Esophagus squamous epithelium (tissue), 5 donors: ENCODE measurements at places on chromosomes 13 and 19. TPM values are rescaled to one million over a fixed set of nuclear protein-coding genes. Genes with fewer than 3 reads are reported as not detected.

DNA sequence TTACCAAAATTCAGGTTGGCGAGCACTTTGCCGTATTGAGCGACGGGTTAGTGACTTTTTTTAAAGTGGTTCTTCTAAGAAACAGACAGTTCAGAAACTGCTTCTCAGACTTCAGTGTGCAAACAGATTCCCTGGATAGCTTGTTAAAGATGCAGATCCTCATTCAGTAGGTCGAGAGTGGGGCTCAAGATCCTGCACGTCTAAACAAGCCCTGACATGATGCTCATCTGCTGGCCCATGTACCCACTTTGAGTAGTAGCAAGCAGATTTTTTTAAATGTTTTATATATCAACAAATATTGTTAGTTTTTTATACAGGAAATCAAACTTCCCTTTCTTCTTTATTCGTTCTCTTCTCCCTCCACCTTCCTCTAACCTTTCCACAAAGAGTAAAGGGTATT is 7.3 kb downstream of the METTL21C start:
- no peak overlapping the region for H3K27ac ChIP-seq
- H3K27me3 ChIP-seq = no peaks in the 10 kb centered on the region
- DNase-seq = no peak
- H3K4me3 ChIP-seq = no peak overlapping the region
- no peaks in the 10 kb centered on the region for H3K36me3 ChIP-seq

DNA sequence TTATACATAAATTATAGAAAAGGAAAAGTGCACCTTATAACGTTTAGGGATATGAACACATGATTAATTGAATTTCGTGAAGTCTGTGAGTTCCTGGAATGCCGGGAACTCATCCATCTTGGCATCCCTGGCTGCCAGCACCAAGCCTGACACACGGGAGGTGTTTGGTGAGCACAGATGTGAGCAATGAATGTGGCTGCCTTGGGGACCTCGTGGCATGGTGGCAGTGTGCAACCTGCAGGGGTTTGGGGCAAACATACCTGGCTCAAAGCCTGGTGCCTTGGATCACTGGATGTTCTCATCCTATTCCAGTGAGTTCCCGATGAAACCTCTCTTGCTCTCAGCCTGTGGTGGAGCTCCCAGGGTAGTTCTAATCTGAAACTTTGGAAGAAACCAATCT is 10.4 kb upstream of the MAP2K2 start:
- H3K27me3 ChIP-seq = no peaks in the 10 kb centered on the region
- H3K27ac ChIP-seq = no peak overlapping the region

GRCh38 chr13:101567841-101568240 is 115.4 kb downstream of the ITGBL1 start:
- no peaks in the 10 kb centered on the region for H3K36me3 ChIP-seq
- DNase-seq = no peak
- H3K27me3 ChIP-seq = no peaks in the 10 kb centered on the region
- H3K27ac ChIP-seq = no peak overlapping the region

GRCh38 chr19:56097306-56097705 is 23.8 kb downstream of the ZNF787 start:
- peaks cover 92% of the 10 kb centered on the region for H3K36me3 ChIP-seq
- H3K27ac ChIP-seq = no peak overlapping the region
- no peak for DNase-seq
- no peaks in the 10 kb centered on the region for H3K27me3 ChIP-seq

DNA sequence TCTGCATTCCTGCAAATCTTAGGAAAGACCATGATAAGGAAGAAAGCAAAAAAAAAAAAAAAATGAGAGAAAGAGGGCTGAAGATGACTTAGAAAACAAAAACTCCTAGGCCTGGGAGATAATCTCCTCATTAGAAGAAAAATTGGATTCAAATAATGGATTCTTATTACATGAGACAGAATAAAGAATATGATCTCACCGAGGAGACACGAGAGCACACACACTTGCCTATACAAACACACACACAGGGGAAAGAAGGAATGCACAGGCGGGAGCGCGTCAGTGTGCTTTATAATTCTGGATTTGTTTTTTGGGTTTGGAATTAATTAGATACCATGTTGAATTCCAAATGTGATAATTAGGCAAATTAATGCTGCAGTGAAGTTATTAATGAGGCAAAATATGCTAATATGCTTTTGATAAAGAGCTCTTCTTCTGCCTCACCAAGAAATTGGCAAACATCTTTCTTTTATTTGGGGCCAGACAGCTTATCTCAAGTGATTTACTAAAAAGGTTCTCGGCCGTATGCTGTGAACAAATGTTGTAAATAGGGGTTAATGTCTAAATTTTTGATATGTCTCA is 36.1 kb upstream of the PCDH8 start:
- H3K27me3 ChIP-seq = no peaks in the 10 kb centered on the region
- DNase-seq = no peak
- no peaks in the 10 kb centered on the region for H3K36me3 ChIP-seq
- H3K4me1 ChIP-seq = no peaks in the 10 kb centered on the region

The PLVAP gene
- total RNA-seq = 25.0 TPM

GRCh38 chr19:38564981-38565690 is 52.6 kb downstream of the MAP4K1 start:
- H3K27ac ChIP-seq = peak overlapping the region; percentile 74
- no peaks in the 10 kb centered on the region for H3K36me3 ChIP-seq
- peak overlapping the region; percentile 50 for H3K4me3 ChIP-seq
- H3K27me3 ChIP-seq = no peaks in the 10 kb centered on the region
- peaks cover 12% of the 10 kb centered on the region for H3K4me1 ChIP-seq

DNA sequence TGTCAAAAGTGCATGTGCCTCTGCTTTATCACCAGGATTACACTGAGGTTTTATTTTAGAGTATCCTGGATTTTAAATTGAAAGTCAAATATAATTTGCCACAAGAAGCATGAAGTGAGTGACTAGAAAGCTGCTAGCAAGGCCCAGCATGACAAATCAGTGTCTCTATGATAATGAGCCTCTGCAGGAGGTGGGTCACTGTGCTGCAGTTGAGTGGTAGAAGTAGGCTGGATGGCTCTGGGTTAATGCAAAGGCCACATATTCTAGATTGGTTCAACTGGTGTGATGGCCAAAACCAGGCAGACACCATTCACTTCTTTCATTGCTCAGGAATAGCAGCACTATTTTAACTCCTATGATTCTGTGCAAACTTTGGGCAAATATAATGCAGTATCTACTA is 491.5 kb downstream of the OLFM4 start:
- no peaks in the 10 kb centered on the region for H3K27me3 ChIP-seq
- no peak for DNase-seq
- no peak overlapping the region for H3K4me3 ChIP-seq
- H3K36me3 ChIP-seq = no peaks in the 10 kb centered on the region
- no peaks in the 10 kb centered on the region for H3K4me1 ChIP-seq

GRCh38 chr13:39144391-39144790 is 106.1 kb downstream of the NHLRC3 start:
- peaks cover 11% of the 10 kb centered on the region for H3K4me1 ChIP-seq
- H3K4me3 ChIP-seq = no peak overlapping the region
- DNase-seq = no peak
- H3K36me3 ChIP-seq = no peaks in the 10 kb centered on the region
- no peak overlapping the region for H3K27ac ChIP-seq

DNA sequence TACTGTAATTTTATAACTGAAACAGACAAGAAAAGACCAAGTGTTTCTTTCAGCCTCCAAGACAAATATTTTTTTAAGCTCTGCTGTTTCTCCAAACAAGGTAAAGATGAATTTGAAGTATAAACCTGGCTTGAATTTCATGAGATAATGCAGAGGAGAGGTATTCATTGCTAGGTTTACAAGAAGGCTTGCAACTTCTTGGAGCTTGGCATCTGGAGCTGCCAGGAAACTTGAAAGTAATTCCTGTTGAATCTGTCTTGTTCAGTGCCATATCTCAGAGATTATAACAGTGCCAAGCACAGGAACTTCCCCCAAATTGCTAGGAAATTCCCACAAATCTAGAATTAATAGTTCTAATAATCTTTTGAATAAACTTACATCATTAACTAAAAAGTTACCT is 70.9 kb downstream of the CDK8 start:
- no peak overlapping the region for H3K4me3 ChIP-seq
- H3K36me3 ChIP-seq = no peaks in the 10 kb centered on the region
- no peaks in the 10 kb centered on the region for H3K4me1 ChIP-seq
- H3K27ac ChIP-seq = no peak overlapping the region

DNA sequence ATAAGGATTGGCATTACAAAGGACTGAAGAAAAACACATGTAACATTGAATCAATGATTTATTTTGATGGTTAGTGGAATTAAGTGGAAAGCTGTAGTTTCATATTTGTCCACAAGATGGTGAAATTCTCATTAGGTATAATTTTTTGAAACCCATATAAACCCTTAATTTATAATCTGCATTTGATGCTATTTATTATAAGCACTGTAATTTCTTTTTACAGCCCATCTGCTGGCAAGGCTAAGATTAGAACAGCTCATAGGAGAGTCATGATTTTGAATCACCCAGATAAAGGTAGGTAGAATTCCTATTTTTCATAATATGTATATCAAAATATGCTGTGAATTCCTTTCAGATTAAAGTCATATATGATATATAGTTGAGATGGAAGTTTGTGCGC is 62.2 kb downstream of the DNAJC15 start:
- H3K27ac ChIP-seq = no peak overlapping the region
- H3K4me3 ChIP-seq = no peak overlapping the region
- H3K4me1 ChIP-seq = peaks cover 13% of the 10 kb centered on the region
- H3K27me3 ChIP-seq = no peaks in the 10 kb centered on the region

The BEST2 gene
- not detected for total RNA-seq

DNA sequence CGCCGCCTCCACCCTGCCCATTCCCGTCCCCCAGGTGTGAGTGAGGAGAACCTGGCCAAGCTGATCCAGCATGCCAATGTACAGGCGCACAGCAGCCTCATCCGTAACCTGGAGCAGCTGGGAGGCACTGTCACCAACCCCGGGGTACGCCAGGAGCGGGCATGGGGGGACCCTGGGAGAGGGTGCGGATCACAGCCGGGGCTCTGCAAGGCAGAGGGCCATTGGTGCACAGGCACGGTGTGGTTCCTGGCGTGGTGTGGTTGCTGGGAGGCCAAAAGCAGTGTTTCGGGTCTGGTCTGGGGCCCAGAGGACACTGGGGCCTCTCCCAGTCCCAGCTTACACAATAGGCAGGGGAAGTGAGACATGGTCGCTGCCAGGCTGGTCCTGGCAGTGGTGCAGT is 8.3 kb downstream of the STXBP2 start:
- H3K27me3 ChIP-seq = no peaks in the 10 kb centered on the region
- H3K36me3 ChIP-seq = peaks cover 4% of the 10 kb centered on the region
- H3K27ac ChIP-seq = no peak overlapping the region
- no peak for DNase-seq

- no peak overlapping the region for H3K27ac ChIP-seq
- H3K36me3 ChIP-seq = no peaks in the 10 kb centered on the region
- no peaks in the 10 kb centered on the region for H3K4me1 ChIP-seq
- no peak for DNase-seq
- H3K27me3 ChIP-seq = no peaks in the 10 kb centered on the region
Observed at GRCh38 chr13:52696566-52696965, 43.1 kb downstream of the CNMD start.

The KLK4 gene
- not detected for total RNA-seq

The MBD3L3 gene
- total RNA-seq = not detected

DNA sequence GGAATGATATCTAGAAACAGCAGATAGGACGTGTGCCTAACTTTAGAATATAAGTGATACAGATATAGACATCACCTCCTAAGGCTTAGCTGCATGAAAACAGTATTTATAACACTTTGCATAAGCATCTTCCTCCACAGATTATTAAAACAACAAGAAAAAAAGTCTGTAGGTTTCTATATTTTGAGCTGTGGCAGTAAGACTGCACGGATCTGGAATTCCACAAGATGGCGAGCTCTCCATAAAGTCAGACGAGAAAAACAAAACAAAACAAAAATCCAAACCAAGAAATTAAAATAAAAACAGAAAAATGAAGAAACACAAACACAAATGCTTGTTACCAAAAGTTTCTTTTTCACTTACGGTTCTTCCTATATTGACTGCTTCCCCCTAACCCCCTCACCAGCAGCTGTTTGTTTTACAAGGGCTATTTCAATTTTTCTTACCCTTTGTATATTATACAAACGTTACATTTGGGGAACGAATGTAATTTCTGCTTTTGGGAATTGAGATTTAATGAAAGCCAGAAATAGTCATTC is 285.8 kb downstream of the MYO16 start:
- no peak overlapping the region for H3K4me3 ChIP-seq
- peak overlapping the region; percentile 90 for H3K27ac ChIP-seq
- DNase-seq = no peak
- no peaks in the 10 kb centered on the region for H3K27me3 ChIP-seq

GRCh38 chr13:80547341-80547740 is 206.4 kb upstream of the SPRY2 start:
- H3K36me3 ChIP-seq = no peaks in the 10 kb centered on the region
- no peak for DNase-seq
- H3K27ac ChIP-seq = no peak overlapping the region
- no peaks in the 10 kb centered on the region for H3K27me3 ChIP-seq
- no peaks in the 10 kb centered on the region for H3K4me1 ChIP-seq
- no peak overlapping the region for H3K4me3 ChIP-seq

DNA sequence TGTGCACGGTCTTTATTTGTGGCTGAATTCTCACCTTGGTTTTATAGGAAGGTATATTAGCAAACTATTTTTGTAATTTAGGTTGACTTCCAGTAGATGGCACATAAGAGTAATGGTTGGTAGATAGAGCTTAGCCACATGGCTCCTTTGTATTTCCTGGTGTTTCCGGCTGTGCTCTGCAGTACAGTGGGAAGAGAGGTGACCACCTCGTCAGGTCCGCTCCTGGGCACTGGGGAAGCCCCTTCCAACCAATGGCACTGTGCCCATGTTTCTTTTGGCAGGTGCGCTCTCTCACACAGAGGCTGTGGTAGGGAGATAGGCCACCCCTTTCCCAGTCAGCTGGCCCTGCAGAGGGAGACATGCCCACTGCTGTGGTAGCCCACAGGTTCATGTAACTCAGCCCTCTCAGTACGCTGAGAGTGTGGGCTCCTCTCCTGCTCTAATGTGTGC is 74.3 kb upstream of the ATP12A start:
- no peak overlapping the region for H3K4me3 ChIP-seq
- H3K27ac ChIP-seq = no peak overlapping the region
- no peaks in the 10 kb centered on the region for H3K27me3 ChIP-seq
- H3K36me3 ChIP-seq = no peaks in the 10 kb centered on the region
- no peak for DNase-seq
- no peaks in the 10 kb centered on the region for H3K4me1 ChIP-seq

The CYP4F3 gene
- total RNA-seq = 53.0 TPM

DNA sequence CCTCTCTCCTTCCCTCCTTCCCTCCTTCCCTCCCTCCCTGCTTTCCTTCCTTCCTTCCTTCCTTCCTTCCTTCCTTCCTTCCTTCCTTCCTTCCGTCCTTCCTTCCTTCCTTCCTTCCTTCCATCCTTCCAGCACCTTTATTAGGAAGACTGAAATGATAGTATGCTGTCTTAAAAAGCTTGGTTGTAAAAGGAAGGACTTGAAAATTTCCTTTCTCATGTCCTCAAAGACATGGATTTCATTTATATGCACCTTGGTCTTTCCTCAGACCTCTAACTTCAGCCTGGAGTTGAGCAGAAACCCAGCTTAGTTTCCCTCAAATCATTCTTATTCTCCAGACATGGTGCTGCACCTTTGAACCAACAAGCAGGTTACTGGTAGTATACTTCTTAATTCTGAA is 141.7 kb downstream of the GPC6 start:
- no peaks in the 10 kb centered on the region for H3K36me3 ChIP-seq
- DNase-seq = no peak
- H3K4me3 ChIP-seq = no peak overlapping the region
- no peaks in the 10 kb centered on the region for H3K4me1 ChIP-seq
- H3K27me3 ChIP-seq = no peaks in the 10 kb centered on the region
- no peak overlapping the region for H3K27ac ChIP-seq
